ENCODE measurements at places on chromosomes 7 and 10. TPM values are rescaled to one million over a fixed set of nuclear protein-coding genes. Genes with fewer than 3 reads are reported as not detected.

Gene ZNF467
- 0.55 TPM for total RNA-seq

Gene MRPS17
- total RNA-seq, result 22.1 TPM

Gene GHRHR
- 2.7 TPM for total RNA-seq

Gene CCM2
- 42.4 TPM for total RNA-seq

Gene NPSR1
- not detected for total RNA-seq

Gene AGMO
- total RNA-seq, result 1.1 TPM

Gene DHTKD1
- total RNA-seq, result 59.4 TPM

Gene GSTO2
- total RNA-seq, result 20.6 TPM

Gene MPP7
- total RNA-seq, result 2.1 TPM

Gene SPDYE16
- total RNA-seq, result not detected

Gene HOXA4
- not detected for total RNA-seq

Gene TUBB8
- 2.5 TPM for total RNA-seq

Gene AOAH
- total RNA-seq, result 0.21 TPM

Gene GPC2
- 39.1 TPM for total RNA-seq

Gene LLCFC1
- total RNA-seq, result not detected

Gene CNPY1
- 2.4 TPM for total RNA-seq

Gene MBLAC1
- 1.1 TPM for total RNA-seq

Gene HMX3
- total RNA-seq, result not detected

Gene CYP2E1
- total RNA-seq, result 1.2 TPM

Gene MICALL2
- total RNA-seq, result 5.2 TPM

Gene ANKRD7
- not detected for total RNA-seq

Gene SPDYE9
- not detected for total RNA-seq
